RPMI7951 (cell line): ENCODE measurements at places on chromosomes 4 and X. TPM values are rescaled to one million over a fixed set of nuclear protein-coding genes. Genes with fewer than 3 reads are reported as not detected.

The DTHD1 gene
- total RNA-seq, result not detected in 2 replicates

The SPOCK3 gene
- total RNA-seq, result not detected in 2 replicates

The FAM47E gene
- 0.20 and 1.4 TPM in 2 replicates for total RNA-seq

The SYTL5 gene
- total RNA-seq, result 4.2 and 4.3 TPM in 2 replicates

The DDIT4L gene
- total RNA-seq, result 0.10 TPM in 1 of 2 replicates, not detected in the other

The MAGEA9B gene
- total RNA-seq, result not detected in 2 replicates

The GAGE12H gene
- not detected in 2 replicates for total RNA-seq

The TKTL2 gene
- not detected in 2 replicates for total RNA-seq

The COX7B gene
- 915 and 1,058 TPM in 2 replicates for total RNA-seq

The HSFX3 gene
- not detected in 2 replicates for total RNA-seq

The IL13RA2 gene
- total RNA-seq, result 59.2 and 67.6 TPM in 2 replicates

The RHOXF1 gene
- not detected in 2 replicates for total RNA-seq

The P2RY10 gene
- total RNA-seq, result not detected in 2 replicates

The ACOX3 gene
- 10.7 and 12.6 TPM in 2 replicates for total RNA-seq

The ZRSR2 gene
- total RNA-seq, result 2.8 and 4.5 TPM in 2 replicates

The SATL1 gene
- not detected in 2 replicates for total RNA-seq

The GPRASP1 gene
- total RNA-seq, result 0.20 and 0.36 TPM in 2 replicates

The STPG2 gene
- total RNA-seq, result not detected in 2 replicates

The TADA2B gene
- total RNA-seq, result 4.7 and 5.8 TPM in 2 replicates

The MAGEB17 gene
- not detected in 2 replicates for total RNA-seq

The SHROOM3 gene
- 9.6 and 10.0 TPM in 2 replicates for total RNA-seq

The PAPSS1 gene
- total RNA-seq, result 46.7 and 52.1 TPM in 2 replicates

The HTN3 gene
- 0.98 TPM in 1 of 2 replicates, not detected in the other for total RNA-seq
